ENCODE measurements at places on chromosomes 6 and 20.

GRCh38 chr6:134647861-134648260, 302.0 kb downstream of the ALDH8A1 start:
- DNase-seq: no peak

DNA sequence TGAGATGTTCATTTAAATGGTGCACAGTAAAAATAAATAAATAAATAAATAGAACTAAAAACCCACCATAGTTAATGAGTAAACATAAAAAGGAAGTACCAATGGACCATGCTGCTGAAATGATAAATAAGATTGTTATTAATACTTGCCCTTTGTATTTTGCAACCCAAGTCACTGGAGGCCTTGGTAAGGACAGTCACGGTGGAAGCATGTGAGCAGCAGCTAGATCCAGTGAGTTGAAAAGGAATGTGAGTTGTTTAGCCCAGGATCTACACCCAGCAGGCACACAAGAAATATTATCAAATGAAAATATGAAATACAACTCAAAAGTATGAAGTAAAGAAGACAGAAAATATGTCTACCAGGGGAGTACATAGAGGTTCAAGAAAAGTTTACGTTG, 6.7 kb downstream of the LGSN start:
- DNase-seq: no peak

DNA sequence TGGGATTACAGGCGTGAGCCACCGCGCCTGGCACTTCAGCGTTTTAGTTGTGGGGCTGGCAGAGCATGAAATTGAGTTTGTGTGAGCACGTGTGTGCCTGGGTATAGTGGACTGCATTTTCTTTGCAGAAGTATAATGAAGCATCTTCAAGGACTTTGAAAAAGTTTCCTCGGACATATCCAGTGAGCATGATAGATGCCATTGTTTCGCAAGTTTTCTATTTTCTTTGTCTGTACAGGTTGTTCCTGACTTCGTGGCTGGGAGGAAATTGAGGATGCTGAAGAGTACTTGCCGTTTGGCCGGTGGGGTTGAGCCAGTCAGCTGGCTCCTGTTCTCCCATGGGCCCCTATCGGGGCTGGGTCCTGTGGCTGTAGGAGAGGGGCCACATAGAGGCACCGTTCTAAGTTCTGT, 55.9 kb downstream of the RREB1 start:
- no peak for DNase-seq

- DNase-seq: no peak
Measured at GRCh38 chr6:131828951-131829350, 21.1 kb downstream of the ENPP1 start.

DNA sequence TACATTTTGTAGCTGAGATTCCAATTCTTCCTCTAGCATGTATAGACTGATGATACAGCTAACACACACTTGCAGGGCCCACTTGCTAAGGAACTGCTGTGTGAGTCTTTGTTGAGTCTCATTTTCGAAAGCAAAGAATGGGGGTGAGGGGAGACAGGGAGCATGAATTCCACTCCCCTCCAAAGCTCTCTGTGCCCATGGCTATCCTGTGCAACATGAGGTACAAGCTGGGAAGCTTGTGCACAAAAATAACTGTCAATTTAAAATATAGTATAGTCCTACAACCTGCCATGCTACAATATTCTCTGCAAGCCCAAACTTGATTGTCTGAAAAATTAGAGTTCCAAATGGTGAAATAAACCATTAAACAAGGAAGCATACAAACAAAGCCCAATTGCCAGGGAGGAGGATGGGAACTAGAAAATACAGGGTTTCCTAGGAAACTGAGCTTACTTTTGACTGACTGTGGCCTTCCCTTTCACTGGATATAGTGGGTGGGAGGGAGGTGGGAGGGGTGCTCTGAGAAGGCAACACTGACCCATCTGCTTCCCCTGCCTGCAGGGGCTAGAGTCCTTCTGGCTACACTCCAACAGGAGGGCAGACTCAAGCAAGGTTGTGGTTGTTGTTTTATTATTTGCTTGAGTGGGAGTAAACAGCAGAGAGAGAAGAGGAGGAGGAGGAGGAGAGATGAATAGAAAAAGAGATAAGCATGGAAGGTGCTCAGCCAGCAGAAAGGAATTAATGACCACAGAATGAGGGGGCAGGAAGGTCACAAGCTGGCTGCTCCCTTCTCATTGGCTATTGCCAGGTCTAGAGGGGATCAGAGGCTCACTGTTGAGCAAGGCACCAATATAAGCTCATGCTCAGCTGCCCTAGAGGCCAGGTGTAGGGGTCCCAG, 84.6 kb downstream of the FYN start:
- no peak for DNase-seq

- no peak for DNase-seq
Measured at GRCh38 chr6:7505189-7505699, 36.2 kb upstream of the DSP start.

DNA sequence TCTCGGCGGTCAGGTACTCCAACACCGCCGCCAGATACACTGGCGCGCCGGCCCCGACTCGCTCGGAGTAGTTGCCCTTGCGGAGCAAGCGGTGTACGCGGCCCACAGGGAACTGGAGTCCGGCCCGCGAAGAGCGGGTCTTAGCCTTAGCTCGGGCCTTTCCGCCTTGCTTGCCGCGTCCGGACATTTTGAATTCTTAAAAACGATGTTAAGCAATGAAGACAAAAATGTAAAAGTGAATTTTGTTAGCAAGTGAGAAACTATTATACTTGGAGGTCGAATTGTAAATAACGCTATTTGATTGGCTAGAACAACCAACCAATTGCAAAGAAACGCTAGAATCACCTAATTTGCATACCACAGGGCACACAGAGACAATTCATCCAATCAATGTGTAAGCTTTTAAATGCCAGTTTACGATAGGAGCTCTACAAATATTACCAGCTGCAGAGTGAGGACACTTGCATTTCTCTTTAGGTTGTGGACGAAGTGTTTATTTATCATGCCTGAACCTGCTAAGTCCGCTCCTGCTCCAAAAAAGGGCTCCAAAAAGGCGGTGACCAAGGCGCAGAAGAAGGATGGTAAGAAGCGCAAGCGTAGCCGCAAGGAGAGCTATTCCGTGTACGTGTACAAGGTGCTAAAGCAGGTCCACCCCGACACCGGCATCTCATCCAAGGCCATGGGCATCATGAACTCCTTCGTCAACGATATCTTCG, 112.0 kb downstream of the HFE start:
- peak; percentile 76 for DNase-seq

DNA sequence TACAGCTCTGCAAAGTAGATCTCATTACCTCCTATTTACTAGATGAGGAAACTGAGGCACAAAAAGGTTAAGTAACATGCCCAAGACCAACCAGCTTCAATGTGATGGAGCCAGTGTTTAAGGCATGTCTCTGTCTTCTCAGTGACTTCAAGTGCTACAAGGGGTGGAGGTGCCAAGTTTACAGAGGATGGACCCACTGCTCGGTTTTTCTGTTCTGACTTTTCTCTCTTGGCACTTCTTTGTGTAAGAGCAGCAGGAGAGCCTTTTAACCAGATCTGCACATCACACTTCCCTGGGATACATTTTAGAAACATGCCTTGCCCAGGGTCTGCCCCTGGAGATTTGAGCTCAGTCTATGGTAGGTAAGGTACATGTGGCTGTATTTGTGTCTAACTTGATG, 9.8 kb downstream of the WRNIP1 start:
- DNase-seq: no peak
